ENCODE measurements at places on chromosomes 4 and X.

DNA sequence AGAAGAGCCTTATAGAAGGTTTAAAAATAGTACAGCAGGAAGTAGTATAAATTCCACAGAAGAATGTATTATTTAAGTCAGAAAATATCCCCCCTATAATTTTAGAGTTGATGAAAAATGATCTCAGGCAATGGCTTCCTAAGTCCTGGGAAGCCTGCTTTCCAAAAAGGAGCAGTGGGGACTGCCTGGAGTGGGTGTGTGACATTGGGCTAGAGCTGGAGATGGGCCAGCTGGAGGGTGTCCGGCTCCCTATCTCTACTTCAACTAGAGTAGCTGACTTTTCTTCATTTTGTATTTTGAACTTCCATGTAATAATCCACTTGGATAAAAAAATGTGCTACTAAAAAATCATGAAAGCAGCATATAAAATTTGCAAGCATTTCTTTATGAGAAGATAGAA lies 253.9 kb downstream of the ANK2 start:
- DNase-seq = no peak

DNA sequence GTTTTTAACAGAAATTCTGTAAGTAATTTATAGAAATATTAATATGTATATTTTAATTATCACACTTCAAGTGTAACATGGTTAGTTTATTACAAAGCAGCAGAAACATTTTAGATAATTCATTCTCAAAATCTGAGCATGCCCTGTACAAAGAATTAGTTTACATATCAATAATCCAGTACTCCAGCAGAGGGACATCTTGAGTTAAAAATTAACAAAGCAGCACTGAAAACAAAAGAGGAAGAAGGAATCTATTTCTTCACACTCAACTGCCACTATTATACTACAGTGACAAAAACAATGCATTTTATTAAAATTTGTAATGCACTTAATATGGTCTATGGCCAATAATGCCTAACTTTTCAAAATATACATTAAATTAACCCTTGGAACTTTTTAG lies 179.1 kb upstream of the KLHL4 start:
- no peak for DNase-seq

DNA sequence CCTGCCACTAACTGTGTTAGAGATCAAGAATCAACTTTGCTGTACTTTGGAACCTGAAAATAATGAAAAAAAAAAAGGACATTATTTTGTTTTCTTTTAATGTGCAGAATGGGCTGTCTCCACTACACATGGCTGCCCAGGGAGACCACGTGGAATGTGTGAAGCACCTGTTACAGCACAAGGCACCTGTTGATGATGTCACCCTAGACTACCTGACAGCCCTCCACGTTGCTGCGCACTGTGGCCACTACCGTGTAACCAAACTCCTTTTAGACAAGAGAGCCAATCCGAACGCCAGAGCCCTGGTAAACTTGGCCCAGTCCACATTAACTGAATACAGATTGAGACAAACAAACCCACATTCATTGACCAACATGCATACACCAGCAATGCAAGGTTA lies 206.2 kb downstream of the ANK2 start:
- DNase-seq = no peak

GRCh38 chrX:12052109-12052508 lies 86.2 kb upstream of the FRMPD4 start:
- DNase-seq = no peak

GRCh38 chr4:127209580-127210095 lies 423.1 kb upstream of the INTU start:
- DNase-seq = no peak

DNA sequence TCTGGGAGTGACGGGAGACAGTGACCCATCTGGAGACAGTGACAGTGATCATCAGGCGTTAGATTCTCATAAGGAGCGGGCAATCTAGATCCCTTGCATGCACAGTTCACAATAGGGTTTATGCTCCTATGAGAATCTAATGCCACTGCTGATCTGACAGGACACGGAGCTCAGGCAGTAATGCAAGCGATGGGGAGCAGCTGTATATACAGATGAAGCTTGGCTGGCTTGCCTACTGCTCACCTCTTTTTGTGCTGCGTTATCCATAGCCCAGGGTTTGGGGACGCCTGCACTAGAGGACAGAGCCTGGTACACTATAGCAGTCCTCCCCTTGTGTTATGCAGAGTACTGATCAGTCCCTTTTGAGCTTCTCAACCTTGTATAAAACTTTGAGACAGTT lies 23.5 kb downstream of the NFKB1 start:
- no peak for DNase-seq

DNA sequence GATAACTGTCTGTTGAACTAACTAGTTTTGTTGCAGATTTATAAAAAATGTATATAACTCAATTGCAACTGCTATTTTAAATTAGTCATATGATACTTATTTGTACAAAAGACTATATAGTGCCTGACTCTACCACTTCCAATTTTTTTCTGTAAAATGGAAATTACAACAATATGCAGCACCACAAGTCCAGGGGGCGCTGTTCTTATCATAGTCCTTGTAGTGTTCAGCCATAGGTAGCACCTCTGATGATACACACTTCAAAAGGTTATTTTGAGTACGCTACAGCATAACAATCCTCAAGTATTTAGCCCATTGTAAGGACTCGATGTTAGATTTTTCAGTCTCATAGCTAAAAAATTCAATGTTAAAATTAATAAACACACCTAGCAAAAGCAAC lies 174.9 kb downstream of the CORIN start:
- DNase-seq = no peak

DNA sequence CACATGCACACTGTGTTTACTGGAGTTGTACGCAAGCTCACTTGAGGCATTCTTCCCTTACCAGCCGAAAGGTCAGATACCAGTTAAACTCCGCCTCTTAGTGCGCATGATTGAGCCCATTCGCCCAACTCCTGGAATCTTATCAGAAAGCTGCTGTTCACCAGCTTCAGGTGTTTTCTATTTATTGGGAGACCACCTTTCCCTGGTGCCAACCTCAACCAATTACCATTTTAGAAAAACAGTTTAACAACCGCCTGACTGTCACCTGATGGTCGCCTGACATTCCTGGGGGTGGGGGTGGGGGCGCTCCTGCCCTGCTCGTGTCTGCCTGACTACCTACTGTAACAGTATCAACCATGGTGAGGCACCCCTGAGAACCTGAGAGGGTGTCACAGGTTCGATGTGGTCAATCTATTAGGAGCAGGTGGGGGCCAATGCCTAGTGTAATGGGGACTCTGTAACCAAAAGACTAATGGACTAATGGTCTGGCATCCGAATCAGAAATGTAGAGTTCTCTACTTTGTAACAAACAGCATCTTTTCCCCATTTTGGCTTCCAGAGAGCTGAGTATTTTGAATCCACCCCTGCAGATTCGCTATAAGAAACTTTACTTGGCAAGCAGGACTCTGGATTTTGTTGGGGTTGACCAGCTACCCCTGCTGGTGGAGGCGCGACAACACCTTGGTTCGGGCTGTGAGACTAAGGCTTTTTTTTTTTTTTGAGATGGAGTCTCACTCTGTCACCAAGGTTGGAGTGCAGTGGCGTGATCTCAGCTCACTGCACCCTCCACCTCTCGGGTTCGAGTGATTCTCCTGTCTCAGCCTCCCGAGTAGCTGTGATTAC lies 58.2 kb upstream of the ZNF157 start:
- DNase-seq = peak; percentile 2

- DNase-seq = no peak
These were observed 65.1 kb upstream of the CCDC160 start for GRCh38 chrX:134171661-134172587.

DNA sequence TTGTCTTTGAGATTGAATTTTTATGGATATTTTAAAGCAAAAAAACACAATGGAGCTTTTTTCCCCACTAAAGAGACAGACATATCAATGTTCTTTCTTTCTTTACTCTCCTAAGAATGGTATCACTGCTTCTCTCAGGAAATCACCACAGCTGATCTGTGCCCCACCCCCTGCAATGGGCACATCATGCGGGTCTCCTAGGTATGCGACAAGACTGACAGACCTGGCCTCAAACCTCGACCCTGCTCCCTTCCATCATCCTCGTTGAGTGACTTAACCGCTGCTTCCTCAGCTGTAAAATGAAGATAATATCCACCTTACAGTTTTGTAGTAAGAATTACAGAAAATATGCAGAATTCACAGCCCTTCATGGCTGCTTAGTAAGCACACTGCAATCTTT lies 58.3 kb downstream of the LEF1 start:
- DNase-seq = no peak

GRCh38 chrX:136736690-136737089 lies 44.0 kb downstream of the ARHGEF6 start:
- no peak for DNase-seq

GRCh38 chr4:91064157-91064853 lies 937.1 kb downstream of the CCSER1 start:
- DNase-seq = no peak

DNA sequence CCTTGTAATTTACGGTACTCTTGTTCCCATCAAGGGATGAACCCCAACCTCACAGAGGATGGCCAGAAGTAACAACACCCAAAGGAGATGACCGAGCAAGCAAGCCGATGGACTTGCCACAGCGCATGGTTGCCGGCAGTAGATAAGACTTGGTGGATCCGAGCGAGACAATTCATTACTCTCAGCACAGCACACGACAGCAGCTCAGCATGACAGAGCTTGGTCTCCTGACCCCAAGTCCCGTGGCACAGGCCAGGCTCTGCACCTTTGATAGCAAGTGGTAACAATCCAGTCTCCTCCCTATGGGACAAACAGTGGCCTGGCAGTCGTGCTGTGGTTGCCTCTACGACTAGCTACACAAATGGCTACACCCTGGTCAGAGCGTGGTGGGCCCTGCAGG lies 26.3 kb downstream of the RWDD4 start:
- no peak for DNase-seq

DNA sequence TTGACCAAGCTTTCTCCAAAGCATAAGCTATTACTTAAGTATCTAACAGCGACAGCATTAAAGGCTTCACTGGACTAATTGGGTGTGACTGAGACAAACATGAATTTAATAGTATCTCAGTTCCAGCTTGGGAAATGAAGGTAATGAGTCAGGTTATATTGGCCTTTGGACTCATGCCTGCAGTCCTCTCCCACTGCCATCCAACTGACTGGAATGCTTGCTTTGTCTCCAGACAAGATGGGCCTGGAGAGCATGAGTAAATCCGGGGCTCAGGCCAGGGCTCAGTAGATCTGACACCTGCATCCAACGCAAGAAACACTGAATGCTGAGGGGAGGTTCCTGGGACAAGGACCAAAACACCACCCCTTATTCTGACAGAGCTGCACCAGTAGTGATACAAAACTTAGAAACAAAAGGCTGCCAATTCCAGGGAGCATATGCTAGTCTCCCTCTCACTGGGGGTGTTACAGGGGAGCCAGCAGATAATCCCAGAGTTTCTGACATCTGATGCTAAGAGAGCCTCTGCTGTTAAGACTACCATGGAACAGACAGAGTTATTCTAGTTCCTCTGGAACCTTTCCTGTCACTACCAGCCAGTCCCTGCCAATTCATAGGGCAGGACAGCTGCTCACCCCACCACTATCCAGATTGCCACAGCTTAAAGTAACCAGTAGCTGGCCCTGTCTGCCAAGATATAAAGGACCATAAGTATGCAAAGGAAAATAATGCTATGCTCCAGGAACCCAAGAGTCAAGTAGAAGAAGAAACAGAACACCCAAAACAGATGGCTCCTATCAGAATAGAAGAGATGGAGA lies 293.8 kb downstream of the IQCM start:
- no peak for DNase-seq

GRCh38 chrX:85244450-85245211 lies 840 bp downstream of the ZNF711 start:
- DNase-seq = no peak

DNA sequence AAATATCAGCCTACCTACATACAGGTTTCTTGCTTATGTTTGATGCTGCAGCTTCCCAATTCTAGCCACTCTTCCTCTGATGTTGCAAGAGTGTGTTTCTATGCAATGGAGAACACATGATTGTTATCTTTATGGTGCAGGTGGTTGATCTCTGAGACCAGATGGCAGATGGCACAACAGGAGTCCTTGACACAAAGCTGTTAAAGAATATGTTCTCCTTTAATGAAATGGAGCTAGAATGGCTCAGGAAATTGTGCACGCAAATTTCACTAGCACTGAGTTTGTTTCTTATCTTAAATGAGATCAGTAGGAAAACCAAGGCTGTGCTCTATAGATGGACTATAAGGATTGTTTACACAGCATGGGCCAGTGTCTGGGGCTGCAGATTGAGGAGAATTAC lies 29.9 kb upstream of the TTC29 start:
- no peak for DNase-seq

DNA sequence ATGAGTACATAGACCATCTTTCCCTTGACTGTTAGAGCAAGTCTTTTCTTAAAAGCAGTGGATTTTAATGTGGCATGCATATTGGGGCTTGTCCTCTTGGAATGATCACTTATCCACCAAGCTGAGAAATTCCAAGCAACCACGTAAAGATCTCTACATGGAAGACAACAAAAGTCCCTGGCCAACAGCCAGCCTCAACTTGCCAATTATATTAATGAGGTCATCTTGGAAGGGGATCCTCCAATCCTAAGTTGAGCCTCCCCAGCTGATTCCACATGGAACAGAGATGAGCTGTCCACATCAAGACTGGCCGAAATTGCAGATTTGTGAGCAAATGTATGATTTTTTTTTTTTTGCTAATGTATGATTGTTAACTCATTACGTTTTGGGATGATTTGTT lies 20.6 kb upstream of the FTHL17 start:
- DNase-seq = no peak

DNA sequence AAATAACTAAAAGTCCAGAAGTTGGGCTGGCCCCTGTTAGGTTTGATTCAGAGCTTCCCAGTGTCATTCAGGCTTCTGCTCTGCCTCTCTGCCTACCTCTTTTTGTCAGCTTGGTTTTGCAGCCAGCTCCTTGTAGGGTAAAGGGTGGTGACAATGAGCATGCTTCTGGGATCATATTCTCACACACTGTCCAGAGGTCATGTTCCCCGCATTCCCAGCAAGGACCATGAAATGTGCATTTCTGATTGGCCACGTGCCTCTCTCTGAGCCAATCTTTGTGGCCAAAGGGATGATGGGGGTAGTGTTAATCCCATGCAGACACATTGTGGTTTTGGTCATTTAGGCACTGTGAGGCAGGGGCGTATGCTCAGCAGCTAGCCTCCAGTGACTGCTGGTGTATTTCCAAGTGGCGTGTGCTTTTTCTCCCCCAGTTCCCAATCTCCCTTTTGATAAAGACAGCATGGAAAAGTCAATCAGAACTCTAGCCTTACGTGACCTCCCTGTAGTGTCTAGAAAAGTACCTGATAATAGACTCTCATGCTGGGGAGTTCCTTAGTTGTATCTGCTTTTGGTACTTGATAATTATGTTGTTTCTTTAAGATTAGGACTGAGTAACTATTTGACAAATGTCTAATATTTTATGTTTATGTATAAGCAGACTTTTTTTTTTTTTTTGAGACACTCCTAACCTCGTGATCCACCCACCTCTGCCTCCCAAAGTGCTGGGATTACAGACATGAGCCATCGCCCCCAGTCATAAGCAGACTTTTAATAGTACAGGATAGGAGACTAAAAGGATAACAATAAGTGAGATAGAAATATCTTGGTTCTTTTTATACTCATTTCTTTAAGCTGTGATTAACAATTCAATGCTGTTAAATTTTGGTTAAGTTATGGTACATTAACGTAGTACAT lies 57.8 kb downstream of the KIAA0232 start:
- DNase-seq = no peak

GRCh38 chrX:43707812-43708548 lies 51.9 kb downstream of the MAOA start:
- no peak for DNase-seq

GRCh38 chrX:115539841-115540240 lies 21.1 kb upstream of the PLS3 start:
- no peak for DNase-seq

- no peak for DNase-seq
These were observed 39.2 kb upstream of the CCKAR start for GRCh38 chr4:26529479-26529878.

- no peak for DNase-seq
These were observed 6.0 kb upstream of the ANXA3 start for GRCh38 chr4:78545275-78546246.
